NCI-H748 treated with DMSO at 0.1 percent for 48 hours (cell line): ENCODE measurements at places on chromosomes 16 and 17.
A peak's percentile ranks its signal among the peaks of the same experiment; 100 is the strongest.

GRCh38 chr17:42848093-42848492 is 2.9 kb upstream of the AOC3 start:
- DNase-seq, result peak; percentile 14

DNA sequence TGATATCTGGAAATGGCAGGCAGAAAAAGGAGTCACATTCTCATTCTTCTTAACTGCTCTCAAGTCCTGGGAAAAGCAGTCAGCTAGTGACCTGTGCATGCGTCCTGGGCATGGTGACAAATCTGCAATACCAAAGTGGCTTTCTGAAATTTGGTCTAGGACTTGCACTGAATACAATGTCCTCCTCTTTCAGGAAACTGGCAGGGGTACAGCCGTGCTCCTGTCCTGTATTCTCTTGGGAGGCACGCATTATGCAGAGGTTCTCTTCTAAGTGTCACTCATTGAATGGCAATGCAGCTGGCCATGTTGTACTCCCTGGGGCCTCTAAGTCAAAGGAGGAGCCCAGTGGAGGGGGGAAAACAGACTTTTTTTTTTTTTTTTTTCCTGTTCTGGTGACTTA is 10.6 kb downstream of the PHF12 start:
- no peak for DNase-seq

GRCh38 chr17:7045492-7046126 is 1.7 kb upstream of the SLC16A11 start:
- peak; percentile 85 for DNase-seq

GRCh38 chr17:27956601-27957445 is 63.7 kb upstream of the LYRM9 start:
- peak; percentile 11 for DNase-seq

DNA sequence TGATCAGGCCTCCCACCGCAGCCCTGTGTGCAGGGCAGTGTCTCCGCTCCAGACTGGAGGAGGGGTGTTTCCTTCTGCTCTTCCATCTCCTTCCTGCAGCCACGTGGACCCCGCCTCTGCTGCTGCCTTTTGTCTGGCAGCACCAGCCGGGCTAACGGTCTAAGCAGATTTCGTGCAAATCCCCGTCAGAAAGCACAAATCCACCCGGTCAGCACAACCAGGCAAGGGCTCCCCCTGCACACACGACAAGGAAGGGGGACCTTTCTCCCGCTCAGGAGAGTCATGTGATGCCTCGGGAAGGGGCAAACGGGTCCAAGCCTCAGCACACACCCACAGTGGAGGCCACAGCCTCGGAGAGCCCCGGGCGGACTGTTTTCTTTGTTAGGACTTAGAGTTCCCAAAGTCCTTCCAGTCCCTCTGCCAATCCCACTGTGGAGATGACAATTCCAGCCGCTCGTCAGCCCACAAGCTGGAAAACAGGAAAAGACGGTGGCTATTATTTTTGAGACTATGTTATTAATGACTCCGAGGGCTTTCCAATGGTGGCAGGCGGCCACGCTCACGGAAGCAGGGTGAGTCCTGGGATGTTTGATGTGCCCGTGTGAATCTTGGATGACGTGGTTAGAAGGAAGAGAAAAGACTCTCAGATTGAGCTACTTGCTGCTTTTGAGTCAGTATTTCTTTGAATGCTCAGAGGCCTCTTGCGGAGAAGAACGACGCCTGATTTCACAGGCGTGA is 22.5 kb upstream of the MEAK7 start:
- DNase-seq, result no peak

DNA sequence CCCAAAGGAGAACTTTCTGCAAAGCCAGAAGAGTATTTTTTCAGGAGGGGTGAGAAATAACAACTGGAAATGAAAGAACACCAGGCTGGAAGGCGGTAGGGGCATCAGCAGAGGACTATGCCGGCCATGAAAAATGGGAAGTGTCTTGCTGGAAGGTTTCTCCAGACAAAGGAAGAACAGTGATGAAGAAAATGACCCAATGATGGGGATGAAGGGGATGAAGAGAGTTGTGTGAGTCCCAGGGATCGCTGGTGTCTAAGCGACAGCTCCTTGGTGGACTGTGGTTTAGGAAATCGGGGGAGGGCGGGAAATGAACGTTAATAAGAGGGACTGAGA is 623 bp downstream of the TTLL6 start:
- DNase-seq, result no peak

DNA sequence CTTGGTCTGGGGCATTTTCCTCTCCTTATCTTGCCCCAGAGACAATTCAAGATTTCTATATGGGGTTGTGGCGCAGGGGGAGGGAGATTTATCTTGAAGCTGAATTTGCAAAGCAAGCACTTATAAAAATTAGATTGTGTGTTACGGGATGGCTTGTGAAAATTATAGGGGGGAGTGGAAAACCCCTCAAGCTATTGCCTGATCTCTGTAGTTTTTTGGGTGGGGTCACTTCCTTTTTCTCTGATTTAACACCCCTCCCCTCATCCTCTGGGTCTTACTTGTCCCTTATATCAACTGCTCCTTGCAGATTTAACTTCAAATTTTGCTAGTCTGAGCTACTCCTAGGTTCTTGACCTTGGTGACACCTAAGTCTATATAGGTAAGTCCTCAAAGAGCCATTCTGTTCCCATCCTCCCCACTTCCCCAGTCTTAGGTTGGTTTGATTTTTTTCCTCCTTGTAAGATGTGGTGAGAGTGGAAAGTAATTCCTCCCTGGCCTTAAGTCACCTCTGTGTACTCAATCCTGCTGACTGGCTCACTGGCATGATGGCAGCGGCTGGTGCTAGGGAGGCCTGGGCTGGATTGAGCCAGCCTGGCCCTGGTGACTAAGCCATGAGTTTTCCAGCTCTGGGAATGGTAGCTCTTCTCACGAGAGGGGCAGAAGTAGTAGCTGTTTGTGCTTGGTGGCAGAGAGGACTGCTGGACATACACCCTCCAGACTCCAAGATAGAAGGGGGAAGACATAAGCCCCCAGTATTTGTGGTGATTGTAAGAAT is 2.3 kb downstream of the ARL4D start:
- DNase-seq, result no peak

- DNase-seq, result no peak
Measured at GRCh38 chr16:46715769-46716305, 26.4 kb downstream of the ORC6 start.

DNA sequence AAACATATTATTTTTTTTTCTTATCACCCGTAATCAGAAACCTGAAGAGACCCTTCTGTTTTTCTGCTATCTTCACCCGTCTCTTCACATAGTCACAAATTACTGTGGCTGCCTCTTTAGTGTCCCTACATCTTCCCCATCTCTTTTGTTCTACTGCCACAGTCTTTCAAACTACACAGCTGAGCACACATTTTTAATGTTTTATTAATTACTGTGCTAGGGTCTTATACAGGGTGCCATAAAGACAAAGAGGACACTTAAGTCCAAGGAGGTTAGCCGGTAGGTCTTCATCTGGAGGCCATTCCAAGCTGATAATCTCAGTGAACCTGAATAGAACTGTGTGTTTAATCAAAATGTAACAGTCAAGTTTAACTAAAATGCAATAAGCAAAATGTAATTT is 20.7 kb downstream of the CNTNAP4 start:
- no peak for DNase-seq

DNA sequence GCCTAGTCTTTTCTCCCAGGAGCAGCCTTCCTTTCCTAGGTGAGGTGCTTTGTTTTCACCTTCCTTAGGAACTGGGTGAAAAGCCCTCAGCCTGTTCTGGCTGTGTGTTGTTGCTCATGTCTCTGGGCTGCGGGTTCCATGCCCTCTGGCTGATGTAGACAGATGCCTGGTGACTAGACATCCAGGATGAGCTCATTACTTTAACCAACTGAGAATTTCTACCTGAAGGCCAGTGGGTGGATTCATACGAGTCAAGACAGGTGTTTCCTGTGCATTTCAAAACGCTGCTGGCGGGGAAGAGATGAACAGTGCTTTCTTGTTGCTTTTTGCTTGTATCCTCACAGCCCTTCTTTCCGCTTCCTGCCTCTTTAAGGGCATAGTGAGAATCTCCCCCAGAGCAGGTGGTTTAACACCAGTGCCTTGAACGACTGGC is 22.3 kb downstream of the SAP30BP start:
- no peak for DNase-seq

DNA sequence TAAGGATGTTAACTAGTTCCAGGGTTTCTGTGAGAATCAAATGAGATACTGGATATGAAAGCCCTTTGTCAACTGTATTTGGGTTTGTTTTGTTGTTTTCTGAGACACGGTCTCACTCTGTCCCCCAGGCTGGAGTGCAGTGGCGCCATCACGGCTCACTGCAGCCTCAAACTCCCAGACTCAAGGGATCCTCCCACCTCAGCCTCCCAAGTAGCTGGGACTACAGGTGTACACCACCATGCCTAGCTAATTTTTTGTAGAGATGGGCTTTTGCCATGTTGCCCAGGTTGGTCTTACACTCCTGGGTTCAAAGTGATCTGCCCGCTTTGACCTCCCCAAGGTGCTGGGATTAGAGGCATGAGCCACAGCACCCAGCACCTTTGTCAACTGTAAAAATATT is 8.9 kb downstream of the SUPT4H1 start:
- no peak for DNase-seq

GRCh38 chr17:4978726-4979125 is 8.7 kb downstream of the CAMTA2 start:
- DNase-seq, result no peak

GRCh38 chr16:23306199-23307100 is 4.3 kb downstream of the SCNN1B start:
- no peak for DNase-seq

- no peak for DNase-seq
Measured at GRCh38 chr17:40058186-40058784, 4.1 kb upstream of the MED24 start.

DNA sequence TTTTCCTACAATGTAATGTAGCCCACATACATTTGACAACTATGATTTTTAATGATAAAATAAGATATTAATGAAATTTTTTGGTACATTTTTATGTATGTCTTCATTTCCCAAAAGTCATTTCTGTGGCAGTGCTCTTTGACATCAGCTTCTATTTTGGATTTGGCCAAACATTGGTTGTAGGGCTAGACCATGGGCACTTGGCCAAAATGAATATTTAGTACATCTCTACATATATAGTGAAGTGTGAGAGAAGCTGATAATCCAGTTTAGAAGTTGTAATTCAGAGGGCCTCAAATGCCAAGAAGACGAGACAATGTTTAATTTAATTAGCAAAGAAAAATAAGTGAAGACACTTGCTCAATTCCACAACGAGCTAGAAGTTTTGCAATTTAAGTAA is 724.9 kb upstream of the SOX9 start:
- DNase-seq, result no peak

DNA sequence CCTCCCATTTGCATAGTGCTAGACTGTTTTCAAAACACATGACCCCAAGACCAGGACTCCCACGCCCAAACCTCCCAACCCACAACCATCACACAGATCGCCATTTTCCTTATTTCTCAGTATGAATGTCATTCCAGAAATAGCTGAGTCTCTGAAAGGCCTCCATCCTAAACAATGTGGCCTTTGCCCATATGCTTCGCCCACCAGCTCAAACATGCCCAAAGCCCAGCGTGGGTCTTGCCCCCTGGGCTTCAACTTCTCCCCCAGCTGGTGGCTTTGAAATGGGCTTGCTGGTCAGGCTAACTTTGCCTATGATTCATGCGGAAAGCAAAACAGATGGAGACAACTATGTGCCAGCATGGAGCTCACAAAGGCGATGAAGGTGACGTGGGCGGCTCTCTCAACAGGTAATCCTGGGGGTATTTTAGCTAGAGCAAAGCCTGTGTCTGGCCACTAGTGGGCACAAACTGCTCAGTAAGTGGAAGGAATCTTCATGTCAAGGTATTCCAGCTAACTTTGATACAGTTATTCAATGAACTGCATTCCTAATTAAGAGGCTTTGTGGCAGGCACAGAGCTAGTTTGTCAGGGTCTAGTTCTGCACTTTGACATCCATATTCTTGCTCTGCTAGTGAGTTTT is 17.1 kb downstream of the PMP22 start:
- no peak for DNase-seq

DNA sequence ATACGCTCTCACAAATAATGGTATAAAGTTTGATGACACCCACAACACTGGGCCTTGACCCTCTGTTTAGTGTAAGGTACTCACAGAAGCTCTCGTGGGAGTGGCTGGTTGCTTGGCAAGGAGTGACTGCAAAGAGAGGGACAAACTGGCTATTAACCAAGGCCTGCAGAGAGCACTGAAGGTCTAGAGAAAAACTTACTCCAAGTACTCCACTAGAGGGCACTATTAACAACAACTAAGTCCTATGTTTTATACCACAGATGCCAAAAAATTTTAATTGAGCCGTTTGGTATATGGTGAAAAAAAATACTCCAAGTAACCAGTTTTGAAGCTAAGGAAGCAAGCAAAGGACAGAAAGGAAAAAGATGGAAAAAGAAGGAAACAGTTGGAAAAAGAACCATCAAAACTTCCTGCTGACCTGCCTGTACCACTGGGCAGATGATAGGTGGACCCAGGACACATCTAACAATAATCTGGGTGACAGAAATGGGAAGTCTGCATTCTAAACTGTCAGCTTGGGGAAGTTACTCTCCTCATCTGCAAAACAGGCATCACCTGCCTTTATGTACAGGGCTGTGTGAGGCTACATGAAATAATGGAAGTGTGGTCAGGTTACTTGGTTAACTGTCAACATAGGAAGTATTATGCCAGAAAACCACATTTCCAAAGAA is 23.2 kb downstream of the DYNC1LI2 start:
- peak; percentile 16 for DNase-seq

GRCh38 chr16:59188029-59188428 is 453.9 kb upstream of the GOT2 start:
- no peak for DNase-seq

- DNase-seq, result peak; percentile 62
Measured at GRCh38 chr17:31550389-31551056, 159.0 kb downstream of the RAB11FIP4 start.

DNA sequence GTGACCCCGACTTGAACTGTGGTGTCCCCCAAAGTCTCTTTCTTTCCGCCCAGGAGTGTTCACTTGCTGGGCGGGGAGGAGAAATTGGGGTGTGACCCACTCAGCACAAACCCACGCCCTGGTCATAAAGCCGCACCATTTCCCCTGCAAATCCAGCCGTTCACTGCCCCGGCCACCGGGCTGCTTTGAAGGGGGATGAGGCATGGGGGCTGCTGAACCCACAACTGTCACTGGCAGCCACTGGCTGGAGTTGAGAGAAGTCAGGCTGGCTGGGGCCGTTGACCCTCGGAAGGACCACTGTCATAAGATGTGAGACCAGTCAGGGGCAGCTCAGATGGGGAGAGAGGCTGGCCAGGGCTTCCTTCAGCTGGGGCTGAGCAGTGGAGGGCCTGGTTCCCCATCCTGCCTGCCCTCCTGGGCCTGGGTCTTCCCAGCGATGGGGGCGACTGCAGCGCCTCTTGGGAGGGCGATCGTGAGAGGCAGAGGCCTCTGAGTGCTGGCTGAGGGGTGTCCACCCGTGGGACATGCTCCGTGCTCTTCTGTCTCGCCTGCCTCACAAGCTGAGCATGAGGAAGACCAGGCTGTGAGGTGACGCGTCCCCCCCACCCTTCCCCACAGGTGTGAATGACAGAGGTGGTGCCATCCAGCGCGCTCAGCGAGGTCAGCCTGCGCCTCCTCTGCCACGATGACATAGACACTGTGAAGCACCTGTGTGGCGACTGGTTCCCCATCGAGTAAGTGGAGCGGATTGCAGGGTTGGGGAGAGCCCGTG is 19.5 kb downstream of the C16orf90 start:
- DNase-seq, result no peak

GRCh38 chr17:36943250-36944191 is 5.2 kb upstream of the AATF start:
- no peak for DNase-seq

GRCh38 chr17:59804901-59805465 is 87.8 kb downstream of the TUBD1 start:
- no peak for DNase-seq

- peak; percentile 46 for DNase-seq
Measured at GRCh38 chr17:39174920-39175694, 9.1 kb upstream of the ARL5C start.
